Activated CD4-positive, alpha-beta T cell treated with anti-CD3 and anti-CD28 coated beads, Interleukin-10, Interleukin-2, amounts not matched to agents 100 ng/mL and 50 ng/mL, durations not matched to agents 16 hours and 8 hours (primary cell): ENCODE measurements at places on chromosomes 2 and 18.

GRCh38 chr2:200203381-200203827 lies 103.1 kb upstream of the SPATS2L start:
- no peak for DNase-seq

DNA sequence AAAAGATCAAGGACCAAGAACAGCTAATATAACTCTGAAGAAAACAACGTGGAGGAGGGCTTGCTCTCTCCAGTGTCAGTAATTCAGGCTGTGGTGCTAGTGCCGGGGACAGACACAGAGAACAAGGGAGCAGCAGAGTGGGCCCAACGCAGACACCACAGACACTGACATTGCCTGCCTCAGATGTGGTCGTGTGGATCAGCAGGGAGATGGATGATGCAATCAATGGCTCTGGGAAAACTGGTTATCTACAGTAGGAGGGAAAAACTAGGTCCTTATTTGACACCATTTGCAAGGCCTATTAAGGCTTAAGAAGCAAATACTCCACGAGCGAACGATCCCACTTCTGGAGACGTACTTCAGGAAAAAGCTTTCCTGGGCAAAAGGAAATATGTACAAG lies 36.1 kb downstream of the HDLBP start:
- no peak for DNase-seq

GRCh38 chr2:27431395-27431794 lies 3.0 kb downstream of the NRBP1 start:
- DNase-seq: peak; percentile 71

GRCh38 chr2:223835701-223836532 lies 1.5 kb downstream of the AP1S3 start:
- DNase-seq: no peak

GRCh38 chr2:113707106-113707505 lies 49.3 kb downstream of the SLC35F5 start:
- DNase-seq: no peak

DNA sequence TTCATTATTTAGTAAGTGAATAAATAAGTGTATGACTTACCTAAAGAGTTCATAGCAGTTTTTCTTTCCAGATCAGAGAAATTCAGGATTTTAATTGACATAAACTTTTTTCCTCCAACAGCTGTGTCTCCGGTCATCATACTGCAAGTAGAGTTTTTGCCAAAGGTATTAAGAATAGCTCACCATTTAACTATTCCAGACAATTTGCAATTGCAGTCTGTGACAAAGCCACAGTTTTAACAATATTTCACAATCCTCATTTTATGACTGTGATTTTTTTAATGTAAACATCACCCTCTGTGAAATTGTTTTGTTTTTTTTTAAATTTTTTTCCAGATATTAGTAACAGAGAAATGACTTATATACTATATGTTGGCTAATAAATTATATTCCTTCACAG lies 199.1 kb downstream of the TRIB2 start:
- DNase-seq: no peak

DNA sequence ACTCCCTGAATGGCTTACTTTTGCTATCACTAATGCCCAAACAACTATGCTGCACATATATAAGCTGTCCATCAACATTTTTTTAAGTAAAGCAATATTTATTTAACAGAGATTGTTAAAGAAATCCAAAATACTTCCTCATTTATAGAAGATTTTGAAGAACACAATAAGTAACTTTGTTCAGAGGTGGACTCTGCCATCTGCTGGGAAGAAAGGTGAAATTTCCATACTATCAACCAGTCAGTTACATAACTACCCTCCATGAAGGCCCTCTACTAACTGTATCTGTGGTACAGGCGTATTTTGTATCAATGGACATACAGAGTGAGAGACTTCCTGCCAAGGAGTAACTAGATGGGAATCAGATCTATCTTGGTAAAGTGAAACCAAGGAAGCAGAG lies 106.0 kb downstream of the DTNB start:
- peak; percentile 50 for DNase-seq

DNA sequence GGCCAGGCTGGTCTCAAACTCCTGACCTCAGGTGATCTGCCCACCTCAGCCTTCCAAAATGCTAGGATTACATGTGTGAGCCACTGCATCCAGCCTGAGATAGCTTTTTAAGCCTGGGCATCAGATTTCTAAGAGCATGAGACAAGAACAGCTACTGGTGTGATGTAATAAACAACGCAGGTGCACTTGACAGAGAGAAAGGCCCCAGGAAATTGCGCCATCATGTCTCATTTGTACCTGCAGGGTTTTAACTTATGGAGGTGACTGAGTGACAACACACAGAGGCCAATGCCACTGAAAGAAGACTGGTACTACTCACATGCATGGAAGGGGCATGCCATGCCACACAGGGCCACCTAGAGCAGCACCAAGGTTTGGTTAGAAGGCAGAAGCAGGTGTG lies 209.4 kb downstream of the SP3 start:
- no peak for DNase-seq

DNA sequence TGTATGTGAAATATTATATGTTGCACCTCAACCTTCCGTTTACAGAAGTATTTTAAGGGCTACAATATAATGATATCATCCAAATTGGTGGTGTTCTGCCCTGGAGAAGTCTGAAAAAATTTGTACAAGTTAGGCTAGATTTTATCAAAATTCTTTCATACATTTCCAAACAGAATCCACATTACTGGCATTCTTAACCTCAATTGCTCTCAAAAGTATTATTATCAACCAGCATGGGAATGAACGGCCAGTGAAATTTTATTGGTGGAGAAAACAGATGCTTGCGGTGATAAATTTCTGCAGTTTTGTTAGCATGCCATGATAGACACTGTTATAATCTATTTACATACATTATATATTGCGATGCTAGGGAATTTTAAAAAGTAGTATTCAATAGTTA lies 88.3 kb upstream of the TFPI start:
- DNase-seq: no peak

DNA sequence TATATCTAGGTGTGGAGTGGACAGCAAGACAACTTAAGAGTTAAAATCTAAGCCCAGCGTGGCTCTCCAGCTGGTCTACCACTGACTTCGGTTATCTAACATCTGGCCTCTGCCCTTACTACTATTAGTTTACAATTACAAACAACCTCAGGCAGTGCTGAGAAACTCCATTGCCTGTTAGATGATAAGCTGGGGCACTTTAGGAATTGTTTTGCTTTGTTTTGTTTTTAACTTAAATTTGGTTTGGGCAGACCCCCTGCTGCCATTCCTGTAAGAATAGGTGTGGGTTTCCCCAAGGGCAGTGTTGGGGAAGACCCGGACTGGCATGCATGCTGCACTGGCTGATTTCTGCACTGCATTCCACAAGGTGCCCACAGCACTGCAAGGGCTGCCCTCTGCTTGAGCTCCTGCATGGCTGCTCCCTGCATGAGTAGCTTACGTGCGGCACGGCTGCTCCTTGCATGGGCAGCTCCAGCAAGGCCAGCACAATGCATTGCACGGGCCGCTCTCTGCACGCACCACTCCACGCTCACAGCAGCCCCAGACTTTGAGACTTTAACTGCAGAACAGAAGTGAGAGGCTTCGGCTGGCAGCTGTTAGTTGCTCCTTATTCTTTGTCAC lies 74.2 kb upstream of the SERTAD2 start:
- DNase-seq: no peak

- no peak for DNase-seq
Measured at GRCh38 chr18:12326711-12327460, 18.8 kb downstream of the TUBB6 start.

GRCh38 chr2:172647439-172647838 lies 88.2 kb upstream of the RAPGEF4 start:
- DNase-seq: no peak

GRCh38 chr2:120444691-120445240 lies 98.8 kb downstream of the INHBB start:
- no peak for DNase-seq

- no peak for DNase-seq
Measured at GRCh38 chr18:39779926-39780325, 2175.1 kb upstream of the PIK3C3 start.

GRCh38 chr2:226903179-226903578 lies 67.3 kb downstream of the RHBDD1 start:
- peak; percentile 41 for DNase-seq

- no peak for DNase-seq
Measured at GRCh38 chr2:99605036-99605435, 115.2 kb upstream of the REV1 start.

GRCh38 chr2:68248361-68248760 lies 4.0 kb downstream of the PPP3R1 start:
- DNase-seq: no peak

DNA sequence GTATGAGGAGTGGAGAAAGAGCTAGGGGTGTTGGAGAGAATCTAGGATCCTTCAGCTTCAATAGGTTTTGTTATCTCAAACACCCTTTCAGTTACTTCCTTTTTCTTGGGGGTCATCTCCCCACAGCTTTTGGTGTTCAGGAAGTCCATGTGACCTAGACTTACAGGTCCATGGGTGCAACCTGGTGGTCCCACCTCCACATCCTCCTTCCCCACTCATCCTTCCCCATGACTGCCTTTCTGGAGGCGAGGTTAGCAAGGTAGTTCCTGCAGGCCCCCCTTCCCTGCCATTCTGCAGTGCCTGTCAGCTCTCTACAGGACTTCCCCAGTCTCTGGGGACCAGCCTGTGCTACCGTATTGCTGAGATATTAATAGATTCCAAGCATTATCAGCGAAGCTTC lies 107.6 kb downstream of the TMEM17 start:
- DNase-seq: no peak

GRCh38 chr2:5766056-5766455 lies 73.9 kb downstream of the SOX11 start:
- no peak for DNase-seq

- peak; percentile 62 for DNase-seq
Measured at GRCh38 chr2:105796791-105797190, 52.1 kb downstream of the NCK2 start.

- no peak for DNase-seq
Measured at GRCh38 chr2:28663359-28663758, 88.3 kb upstream of the PPP1CB start.

GRCh38 chr2:210795506-210795905 lies 239.1 kb downstream of the CPS1 start:
- DNase-seq: no peak

GRCh38 chr18:45260125-45260524 lies 355.2 kb upstream of the SLC14A2 start:
- DNase-seq: no peak

- DNase-seq: peak; percentile 3
Measured at GRCh38 chr2:61055557-61055956, 10.1 kb upstream of the SANBR start.

GRCh38 chr2:5315512-5315911 lies 376.7 kb upstream of the SOX11 start:
- DNase-seq: no peak

DNA sequence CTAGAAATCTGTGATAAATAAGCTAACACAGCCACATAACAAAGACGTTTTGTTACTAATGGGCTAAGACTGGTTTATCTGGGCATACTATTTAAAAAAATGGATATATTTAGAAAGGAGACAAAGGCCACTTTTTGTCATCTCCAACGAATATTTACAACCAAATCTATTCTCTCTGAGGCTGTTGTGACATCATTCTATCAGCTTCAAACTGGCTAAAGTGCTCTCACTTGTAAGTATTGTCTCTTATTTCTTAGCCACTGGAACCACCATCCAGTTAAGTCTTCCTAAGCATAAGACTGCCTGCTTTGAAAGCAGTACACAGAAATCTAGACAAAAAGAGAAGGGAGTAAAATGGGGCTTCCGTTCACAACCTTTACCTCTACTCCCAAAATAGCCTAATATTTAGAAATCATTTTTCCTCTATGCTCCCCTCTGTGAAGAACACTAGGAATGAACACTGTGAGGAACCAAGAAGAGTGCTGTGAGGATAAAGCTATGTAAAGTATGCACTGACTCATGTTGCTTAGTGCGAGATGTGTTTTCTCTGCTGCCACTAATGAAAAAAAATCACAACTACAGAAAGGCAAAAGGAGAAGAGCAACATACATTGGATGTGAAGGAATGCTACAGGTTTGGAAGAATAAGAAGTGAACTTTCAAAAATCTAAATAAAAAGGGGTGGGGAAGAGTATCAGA lies 264.1 kb downstream of the EXOC6B start:
- DNase-seq: no peak

DNA sequence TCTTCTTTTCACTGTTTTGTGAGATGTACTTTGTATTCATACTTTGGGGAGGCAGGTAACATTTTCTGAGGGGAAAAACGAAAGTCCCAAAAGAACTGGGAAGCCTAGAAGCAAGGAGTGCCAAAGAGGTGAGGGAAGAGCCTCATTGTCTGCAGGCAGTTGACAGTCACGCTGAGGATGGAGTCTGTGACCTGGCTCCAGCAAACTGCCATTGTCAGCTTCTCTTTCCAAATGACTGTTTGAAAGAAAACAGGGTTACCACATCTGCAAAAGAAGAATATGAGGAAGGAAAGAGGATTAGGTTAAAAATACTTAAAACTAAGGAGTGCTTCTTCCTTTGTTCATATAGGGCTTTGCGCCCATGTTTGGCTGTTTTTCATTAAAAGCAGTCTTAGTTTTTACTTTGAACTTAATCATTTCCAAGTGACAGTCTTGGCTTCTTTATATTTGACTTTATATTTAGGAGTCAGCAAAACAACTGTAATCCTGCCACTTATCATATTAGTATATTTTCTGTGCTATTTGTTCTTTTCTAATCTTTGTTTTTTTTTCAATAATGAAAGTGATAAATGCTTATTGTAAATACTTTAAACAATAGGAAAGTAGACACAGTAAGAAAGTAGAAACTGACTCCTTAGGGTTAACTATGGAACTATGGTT lies 35.0 kb downstream of the CERS6 start:
- peak; percentile 80 for DNase-seq

DNA sequence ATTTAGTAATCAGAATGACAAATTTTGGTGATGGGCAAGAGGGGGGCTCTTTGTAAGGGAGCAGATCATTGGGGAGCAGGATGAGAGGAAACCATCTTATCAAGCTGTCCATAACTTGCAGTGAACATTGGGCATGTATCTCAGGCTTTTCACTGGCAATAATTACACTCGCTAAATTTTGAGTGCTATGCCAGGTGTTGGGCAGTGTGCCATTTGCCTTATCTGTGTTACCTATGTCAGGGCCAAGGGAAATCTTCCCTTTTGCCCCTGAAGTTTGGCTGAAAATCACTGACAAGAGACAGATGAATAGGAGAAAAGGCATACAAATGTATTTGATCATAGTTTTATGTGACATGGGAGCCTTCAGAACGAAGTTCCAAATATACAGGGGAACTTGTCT lies 39.0 kb downstream of the NOSTRIN start:
- no peak for DNase-seq

DNA sequence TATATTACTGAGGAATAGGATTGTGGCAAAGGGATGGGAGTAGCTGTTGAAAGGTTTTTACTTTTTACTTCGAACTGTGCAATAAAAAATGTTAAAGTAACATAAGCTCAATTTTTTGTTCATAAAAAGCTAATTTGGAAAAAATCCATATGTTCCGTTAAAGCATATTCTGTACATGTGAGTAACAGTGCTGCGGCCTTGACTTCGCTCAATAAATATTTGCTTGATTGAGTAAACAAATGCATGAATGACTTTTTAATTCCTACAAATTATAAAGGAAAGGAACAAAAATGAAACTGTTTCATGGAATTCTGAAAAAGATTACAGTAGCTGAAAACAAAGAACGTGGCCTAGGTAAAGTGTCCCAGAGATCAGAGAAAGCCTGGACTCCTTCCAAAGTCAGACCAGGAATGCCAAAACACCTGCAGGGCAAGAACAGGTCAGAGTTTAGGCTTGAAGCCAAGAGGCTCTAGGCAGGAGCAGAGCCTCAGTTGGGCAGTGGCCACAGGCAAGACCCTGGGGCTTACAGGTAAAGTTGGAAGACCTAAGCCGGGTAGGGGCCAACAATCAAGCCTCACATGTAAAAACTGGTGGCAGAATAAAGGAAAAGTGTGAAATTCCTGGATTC lies 44.3 kb upstream of the FIGN start:
- DNase-seq: no peak

- DNase-seq: no peak
Measured at GRCh38 chr2:168145426-168146310, 101.7 kb downstream of the STK39 start.
